ENCODE measurements at places on chromosomes 11 and 22.

- DNase-seq = no peak
Measured at GRCh38 chr22:44869196-44869595, 116.8 kb downstream of the ARHGAP8 start.

- no peak for DNase-seq
Measured at GRCh38 chr11:47448566-47449427, at the start of gene RAPSN. TSS of gene RAPSN (minus strand) at chr11:47449136. CDS start at chr11:47448964, 172 bp downstream.

GRCh38 chr11:114135737-114136151 lies 76.2 kb downstream of the ZBTB16 start:
- no peak for DNase-seq

DNA sequence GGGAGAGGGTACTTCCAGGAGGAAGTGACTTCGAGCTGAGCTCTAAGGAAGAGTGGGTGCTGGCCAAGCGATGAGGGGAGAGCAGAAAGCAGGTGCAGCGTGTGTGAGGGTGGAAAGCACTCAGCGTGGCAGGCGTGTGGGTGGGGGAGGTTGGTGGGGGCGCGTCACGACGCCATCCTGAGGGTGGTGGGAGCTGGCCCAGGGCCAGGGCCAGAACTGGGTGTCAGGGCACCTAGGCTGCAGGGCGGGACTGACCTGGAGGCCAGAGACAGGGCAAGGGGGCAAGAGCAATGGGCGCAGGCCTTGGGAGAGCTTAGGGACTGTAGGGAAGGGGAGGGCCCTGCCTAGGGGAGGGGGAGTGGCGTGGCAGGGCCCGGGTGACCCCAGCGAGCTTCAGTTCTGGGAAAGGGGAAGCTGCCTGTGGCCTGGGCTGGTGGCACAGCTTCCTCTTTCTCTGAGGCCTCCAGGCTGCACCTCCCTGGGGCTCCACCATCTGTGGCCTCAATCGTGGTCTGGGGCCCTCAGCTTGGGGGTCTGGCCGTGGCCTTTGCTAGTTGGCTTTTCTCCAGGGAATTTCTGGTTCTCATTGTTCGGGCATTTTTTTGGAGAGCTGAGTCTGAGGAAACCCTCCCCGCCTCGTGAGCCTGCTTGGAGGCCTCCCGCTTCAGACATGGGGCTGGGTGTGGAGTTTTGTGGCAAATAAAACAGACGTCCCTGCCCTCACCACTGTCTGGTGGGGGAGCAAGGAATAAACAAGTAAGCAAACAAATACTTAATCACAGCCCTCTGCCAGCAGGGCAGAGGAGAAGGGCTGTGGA lies 8.9 kb downstream of the RELT start:
- no peak for DNase-seq

DNA sequence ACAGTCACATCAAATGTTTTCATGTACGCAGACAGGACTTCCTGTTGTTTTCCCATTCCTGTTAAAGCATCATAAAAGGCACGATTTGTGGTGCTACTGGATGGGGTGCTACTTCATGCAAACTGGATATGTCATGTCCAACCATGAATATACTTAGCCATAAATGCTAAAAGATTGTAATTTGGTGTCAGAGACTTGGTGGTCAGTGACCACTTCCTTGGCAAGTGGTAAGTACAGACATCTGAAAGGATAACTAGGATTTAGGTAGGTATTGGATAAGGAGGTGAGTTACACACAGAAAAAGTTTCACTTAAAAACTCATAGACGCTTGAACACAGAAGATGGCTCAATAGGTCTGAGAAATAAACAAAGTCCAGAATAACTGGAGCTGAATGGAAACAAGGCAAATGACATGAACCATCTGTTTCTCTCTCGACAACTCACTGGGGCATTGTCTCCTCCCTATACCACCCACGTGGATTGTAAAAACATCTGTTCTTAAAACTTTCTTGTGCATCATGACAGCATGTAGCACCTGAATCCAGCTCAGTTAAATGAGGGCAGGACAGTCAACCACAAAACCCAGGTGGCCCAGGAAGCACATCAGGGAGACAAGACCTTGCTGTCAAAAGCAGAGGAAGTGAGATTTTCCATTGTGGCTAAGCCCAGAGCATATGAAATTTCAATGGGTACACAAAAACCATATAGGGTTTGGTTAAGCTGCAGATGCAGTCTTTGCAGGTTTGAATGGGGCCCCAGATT lies 22.1 kb upstream of the IGLL5 start:
- no peak for DNase-seq

DNA sequence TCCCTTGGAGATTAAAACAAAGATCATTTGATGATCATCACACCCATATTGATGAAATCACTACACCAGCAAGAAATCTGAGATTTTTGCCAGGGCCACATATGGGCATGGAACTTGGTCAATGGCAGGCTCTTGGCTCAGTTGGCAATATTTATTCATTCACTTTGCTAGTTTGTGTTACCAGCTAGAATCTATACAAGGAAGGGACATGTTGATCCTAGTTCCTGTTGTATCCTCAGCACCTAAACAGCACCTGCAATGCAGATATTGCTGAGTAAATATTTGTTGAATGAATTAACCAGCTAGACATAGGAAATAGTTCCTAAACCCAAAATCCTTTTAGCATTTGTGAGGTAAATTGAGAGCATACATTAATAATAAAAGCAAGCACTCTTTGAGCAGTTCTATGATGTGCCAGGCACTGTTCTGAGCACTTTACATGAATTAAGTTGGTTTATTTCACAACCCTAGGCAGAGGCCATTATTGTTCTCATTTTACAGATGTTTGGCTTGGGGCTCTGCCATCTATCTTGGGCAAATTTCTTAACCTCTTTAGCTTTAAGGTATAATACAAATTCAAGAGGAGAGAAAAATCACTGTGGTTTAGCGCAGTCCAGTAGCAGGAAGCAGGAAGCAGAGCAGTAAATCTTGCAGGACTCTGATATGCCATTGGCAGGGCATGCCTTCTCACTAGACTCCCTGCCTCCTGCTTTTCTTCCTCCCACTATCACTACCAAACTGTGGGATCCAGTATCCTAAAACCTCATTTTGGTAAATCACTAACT lies 1.6 kb downstream of the TRIM68 start:
- DNase-seq = peak; percentile 73

DNA sequence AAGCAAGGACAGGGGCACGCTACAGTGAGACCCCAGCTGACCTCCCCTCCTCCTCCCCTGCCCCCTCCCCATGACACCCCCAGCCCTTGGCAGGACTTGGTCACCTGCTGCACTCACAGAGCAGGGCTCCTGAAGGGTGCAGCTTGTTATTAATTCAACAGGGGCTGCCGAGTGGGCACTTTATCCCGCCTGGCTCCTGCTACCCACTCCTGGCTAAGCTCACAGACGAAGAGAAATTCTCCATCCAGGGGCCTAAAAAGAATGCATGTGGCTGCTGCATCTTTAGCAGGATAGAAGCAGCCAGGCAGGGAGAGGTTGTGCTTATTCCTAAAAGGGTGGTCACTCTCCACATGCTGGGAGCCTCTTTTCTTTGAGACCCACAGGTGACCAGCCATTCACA lies 40.3 kb downstream of the GALNT18 start:
- DNase-seq = no peak

DNA sequence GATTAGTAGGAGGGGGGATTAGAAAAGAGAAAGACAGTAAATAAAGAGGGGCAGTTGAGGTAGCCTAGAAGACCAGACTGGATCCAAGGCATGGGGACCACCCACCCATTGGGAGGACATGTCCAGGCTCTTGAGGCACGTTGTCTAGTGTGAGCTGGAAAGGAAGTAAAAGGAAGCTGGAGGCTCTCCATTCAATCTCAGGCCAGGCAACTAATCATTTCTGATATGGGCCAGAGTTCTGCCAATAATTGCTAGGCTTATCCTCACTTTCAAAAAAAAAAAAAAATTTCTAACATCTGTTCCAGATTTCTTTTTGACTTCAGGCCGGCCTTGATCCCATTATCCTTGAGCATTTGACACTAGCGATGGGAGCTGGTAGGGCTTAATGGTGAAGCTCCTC lies 476.1 kb downstream of the SOX6 start:
- no peak for DNase-seq

- no peak for DNase-seq
Measured at GRCh38 chr11:112666253-112666652, 295.0 kb upstream of the NCAM1 start.

DNA sequence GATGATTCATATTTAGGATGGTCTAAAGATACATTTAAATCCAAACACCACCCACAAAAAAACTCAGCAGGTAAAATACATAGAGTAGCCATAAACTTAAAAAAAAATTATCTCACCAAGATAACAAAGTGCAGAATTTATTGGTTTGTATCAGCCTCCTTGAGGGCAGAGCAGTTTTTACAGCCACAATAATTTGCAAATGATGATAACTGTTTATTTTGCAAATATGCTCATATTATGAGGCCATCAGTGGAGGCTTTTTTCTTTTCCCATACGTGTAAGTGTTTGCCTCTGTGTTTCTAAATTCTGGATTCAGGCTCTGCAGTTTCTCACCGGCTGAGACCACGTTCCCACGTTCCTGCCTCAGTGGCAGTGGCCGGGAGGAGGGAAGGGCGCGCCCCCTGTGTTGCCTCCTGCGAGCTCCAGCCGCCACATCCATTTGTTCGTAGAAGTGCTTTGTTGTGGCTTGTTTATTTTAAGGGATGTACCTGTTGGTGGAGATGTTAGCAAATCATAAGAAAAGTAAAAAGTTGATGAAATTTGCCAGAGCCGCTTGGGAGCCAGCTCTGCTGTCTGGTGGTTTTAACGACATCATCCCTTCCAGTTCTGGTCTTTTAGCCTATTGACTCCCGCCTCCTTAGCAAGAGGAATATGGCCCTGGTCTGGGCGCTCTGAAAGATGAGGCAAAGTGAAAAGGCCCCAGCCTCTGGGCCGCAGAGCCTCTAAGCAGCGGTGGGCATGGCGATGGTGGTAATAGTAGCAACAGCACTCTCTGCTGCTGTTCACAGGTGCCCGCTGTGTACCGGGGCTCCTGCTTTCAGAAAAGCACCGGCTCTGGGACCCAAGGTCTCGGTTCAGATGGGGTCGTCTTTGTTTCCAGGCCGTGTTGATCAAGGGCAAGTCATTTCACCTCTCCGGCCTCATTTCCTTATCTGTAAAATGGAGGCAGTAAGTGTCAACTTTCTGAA lies 66.7 kb upstream of the PPARA start:
- DNase-seq = no peak

DNA sequence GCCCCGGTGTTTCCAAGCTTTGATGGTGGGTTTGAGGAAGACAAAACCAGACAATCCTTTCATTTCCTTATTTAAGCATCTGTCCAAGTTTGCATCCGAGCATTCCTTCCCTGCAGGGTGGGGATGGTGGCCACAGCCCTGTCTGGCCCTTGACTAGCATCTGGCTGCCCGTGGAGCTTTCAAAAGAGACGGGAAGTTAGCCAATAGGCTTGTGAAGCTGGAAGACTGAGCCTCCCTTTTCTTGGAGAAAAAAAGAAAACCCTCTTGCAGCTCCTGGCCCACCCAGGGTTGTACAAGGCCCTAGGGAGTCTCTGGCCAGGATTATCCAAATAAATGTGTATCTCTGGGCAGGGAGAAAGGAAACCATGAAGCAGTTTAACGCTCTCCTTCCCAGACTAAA lies 60.6 kb downstream of the MICAL2 start:
- DNase-seq = no peak

DNA sequence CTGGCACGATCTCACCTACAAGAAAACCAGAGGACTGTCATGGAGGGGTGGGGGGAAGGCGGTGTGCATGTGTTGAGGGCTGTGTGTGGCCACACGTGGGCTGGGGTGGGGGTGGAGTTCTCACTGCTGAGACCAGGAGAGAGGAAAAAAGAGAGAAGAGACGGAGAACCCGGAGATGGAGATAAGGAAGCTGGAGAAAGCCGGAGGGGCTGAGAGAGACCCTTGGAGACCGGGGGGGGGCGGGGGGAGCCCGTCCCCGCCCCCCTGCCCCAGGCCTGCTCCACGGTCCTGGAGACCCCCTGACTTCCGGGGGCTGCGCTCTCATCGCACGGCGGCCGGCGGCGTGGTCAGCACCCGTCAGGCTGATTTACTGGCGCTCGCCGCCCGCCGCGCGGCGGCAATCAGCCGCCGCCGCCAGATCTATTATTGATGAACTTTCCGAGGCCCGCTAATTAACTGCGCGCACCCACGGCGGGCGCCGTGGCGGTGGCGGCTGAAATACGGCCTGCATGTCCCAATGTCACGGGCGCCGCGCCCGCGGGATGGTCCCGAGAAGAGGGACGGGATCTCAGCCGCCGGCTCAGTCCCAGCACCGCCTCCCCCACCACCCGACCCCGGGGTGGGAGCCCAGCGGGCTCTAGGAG lies 187.4 kb downstream of the MN1 start:
- DNase-seq = no peak

GRCh38 chr11:65766535-65766934 lies 14.2 kb downstream of the AP5B1 start:
- no peak for DNase-seq

DNA sequence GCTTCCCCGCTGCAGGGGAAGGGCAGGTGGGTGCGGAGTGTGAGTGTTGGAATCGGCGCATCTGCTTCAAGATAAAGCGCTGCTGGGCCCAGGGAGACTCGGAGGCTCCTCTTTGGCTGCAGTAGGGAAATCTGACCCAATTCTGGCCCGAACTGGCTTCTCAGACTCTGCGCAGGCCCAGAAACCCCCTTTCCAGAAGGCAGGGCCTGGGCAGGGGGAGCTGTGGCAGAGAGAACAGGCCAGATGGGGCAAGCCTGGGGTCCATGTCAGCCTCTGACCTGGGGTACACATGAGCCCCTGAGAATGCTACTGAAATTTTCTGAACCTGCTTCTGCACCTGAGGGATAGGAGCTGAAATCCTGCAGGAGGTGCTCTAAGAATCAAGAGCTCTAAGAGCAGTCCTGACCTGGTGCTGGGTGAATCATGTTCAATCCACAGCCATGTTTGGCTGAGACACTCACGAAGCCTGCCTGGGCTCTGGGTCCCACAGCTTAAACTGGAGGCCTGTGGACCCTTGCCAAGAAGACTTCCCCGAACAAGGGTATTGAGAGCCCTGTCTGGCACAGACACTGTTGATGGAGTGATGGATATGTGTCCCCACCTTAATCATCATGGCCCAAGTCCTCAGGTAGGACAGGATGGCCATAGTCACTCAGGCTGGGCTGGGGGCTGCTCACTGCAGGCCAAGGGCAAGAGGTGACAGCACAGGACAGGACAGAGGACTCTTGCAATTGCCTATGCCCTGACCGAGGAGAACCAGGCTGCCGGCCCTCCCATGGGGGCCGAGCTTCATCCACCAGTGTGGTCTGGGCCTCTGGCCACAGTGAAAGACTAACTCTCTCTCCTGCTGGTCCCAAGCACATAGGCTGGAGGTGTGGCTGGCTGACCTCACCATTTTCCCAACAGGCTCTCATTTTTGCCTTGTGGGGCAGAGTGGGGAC lies 6.9 kb downstream of the RAB3IL1 start:
- no peak for DNase-seq

DNA sequence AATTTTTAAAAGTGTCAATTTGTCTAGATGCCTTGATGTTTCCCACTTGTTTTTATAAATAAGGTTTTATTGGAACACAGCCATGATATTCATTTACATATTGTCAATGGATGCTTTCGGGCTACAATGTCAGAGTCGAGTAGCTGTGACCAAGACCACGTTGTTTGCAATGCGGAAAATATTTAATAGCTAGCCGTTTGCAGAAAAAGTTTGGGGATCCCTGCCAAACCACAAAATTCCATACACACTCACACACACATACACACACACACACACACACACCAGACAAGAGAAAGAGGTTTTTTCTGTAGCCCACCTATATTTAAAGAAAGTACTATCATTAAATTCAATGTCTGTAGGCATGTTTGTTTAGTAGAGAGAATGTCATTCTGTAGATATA lies 58.3 kb downstream of the TYR start:
- DNase-seq = no peak

Measured in NCI-H2029 treated with DMSO at 0.1 percent for 48 hours (cell line).